ENCODE measurements at places on chromosomes 12 and 14.

DNA sequence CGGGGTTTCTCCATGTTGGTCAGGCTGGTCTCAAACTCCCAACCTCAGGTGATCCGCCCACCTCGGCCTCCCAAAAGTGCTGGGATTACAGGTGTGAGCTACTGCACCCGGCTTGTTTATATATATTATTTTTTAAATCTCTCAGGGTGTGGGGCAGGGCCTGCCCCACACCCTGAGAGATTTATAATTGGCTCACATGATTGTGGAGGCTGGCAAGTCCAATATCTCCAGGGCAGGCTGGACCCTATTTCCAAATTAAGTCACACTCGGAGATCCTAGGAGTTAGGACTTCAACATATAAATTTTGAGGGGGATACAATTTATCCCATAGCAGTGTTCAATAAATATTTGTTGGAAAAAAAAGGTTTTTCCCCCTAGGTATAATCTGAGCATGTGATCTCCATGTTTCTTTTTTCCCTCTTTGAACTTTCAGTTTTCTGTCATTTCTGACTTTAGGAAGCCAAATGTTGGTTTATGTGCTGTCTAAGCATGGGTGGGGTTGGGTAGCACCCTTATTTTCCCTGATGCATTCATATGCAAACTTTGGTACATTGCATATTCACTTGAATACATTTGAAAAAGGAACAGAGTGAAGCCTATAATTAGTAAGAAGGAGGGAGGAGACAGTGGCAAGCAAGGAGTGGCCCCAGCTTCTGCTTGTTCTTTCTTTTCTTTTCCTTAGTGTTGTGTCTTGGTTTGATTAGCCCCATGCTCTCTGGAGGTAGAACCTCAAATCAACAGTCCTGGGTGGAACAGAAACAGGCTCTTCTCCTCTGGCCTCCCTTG lies 8.7 kb upstream of the A2ML1 start:
- no peak for DNase-seq

DNA sequence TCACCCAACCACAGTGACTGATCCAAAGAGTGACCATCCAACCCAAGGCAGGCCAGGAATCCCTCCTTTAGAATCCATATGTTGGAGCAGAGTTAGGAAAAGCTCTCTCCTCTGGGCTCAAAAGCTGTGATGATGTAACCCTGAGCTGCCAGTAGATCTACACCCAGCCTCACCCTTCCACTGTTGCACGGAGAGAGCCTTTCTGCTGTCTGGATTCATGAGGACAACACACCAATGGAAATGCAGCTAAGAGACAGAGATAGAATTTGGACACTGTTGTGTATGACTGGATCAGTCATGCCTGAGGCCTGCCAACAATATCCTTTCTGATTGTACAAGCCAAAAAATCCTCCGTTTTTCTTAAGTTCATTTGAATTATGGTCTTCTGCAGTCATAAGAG lies 4.4 kb upstream of the OR6J1 start:
- DNase-seq = no peak

DNA sequence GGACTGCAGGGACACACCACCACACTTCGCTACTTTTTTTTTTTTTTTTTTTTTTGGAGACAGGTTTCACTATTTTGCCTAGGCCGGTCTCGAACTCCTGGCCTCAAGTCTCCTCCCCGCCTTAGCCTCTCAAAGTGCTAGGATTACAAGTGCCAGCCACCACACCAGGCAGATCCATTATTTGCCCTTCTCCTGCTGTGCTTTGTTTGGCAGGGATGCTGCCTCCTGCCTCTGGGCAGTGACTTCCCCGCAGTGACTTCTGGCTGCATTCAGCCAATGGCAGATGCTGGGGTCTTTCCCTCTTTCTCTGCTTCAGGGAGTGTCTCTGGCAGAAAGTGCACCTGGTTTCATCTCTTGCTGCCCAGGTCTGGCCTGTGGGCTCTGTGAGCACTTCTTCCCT lies 6.7 kb upstream of the MORN3 start:
- DNase-seq = no peak

- DNase-seq = no peak
These were observed 1.3 kb downstream of the TMEM233 start for GRCh38 chr12:119594772-119595445.

DNA sequence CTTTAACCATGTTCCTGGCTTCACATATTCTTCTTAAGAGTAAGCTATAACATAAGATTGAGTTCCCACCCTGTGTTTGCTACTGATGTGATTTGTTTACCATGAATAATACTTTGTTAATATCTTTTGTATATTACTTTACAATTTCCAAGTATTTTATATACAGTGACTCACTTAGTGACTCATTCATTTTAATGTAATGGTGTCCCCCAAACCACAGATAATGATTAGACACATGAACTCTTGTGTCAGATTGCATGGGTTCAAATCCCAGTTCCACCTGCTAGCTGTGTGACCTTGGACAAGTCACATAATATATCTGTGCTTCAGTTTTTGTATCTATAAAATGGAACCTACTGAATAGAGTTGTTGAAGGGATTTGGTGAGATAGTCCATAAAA lies 76.1 kb downstream of the MYF5 start:
- no peak for DNase-seq

All from activated naive CD4-positive, alpha-beta T cell treated with Interleukin-2 at 50 U/mL for 16 hours (primary cell).